ENCODE measurements at places on chromosomes 12 and 14.
A peak's percentile ranks its signal among the peaks of the same experiment; 100 is the strongest.

DNA sequence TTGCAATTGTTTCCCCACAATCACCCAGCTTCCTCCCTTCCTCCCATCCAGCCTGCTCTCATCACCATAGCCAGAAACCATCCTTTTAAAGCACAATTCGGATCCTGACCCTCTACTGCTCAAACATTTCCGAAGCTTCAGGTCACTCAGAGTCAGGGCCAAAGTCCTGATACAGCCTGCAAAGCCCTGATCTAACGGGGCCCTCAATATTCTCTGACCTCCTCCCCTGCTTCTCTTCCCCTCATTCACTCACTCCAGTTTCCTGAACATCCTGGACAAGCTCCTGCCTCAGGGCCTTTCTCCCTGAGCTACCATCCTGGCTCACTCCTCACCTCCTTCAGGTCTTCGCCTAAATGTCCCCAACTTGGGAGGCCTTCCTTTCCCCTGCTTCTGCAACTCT is 46.1 kb downstream of the PITPNM2 start:
- no peak for DNase-seq

DNA sequence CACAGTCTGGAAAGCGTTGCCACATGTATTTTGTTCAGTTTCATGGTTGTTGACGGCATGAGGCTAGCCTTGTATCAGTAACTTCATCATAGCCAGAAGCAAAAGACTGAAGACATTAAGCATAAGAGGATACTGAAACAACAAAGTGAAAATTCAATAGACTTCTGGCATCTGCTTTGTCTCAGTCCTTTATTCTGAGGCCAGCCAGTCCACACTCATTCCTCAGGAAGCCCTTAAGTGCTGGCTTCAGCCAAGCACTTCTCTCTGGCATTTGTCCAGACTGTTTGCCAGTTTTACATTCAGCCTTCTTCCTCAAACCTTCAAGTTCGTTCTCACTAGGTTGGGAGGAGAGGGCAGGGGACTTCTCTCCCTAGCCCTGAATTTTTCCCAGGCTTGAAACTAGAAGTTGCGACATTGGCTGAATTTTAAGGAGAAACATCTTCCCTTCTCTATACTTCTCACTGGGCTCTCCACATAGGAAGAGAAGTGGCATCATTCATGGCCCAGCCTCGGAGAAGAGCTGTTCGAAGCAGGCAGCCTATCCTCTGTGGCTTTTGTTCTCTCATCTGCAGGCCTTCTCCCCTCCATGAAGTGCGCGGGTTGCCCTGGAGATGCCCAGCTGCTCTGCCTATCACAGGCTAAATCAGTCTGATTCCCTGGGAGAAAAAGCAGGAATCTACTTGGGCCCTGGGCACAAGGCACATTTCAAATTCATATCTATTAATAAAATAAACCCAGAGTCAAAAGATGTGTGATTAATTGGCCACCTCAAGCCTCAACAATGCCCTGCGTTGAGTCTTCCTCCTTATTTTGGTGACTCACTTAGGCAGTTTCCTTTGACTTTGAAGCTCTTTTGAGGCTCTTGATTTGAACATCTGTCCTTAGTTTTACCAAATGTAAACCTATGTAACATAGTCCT is 130.9 kb upstream of the PLEKHA5 start:
- no peak for DNase-seq

DNA sequence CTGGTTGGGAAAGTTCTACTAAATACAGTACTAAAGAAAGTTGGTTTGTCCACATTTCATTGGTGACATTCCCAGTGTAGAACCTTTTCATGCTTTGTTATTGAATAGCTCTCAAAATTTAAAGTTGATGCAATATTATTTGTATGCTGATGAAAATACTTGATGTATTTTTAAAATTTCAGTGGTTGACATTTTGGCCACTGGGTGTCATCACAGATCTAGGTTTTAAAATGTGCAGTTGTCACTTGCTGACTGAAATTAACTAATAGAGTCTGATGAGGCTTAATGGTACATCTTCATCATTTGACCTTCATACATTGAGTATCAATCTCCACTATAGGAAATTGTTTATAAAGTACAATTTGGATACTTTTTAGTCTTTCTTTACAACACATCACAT is 37.1 kb downstream of the CMAS start:
- DNase-seq = no peak

- no peak for DNase-seq
Measured at GRCh38 chr12:46865311-46865710, 39.5 kb upstream of the SLC38A4 start.

GRCh38 chr12:26813812-26814211 is 19.2 kb downstream of the ITPR2 start:
- no peak for DNase-seq

- no peak for DNase-seq
Measured at GRCh38 chr12:100956311-100956852, 161.8 kb downstream of the ANO4 start.

GRCh38 chr12:7403466-7403865 is 40.5 kb downstream of the CD163L1 start:
- DNase-seq = no peak

DNA sequence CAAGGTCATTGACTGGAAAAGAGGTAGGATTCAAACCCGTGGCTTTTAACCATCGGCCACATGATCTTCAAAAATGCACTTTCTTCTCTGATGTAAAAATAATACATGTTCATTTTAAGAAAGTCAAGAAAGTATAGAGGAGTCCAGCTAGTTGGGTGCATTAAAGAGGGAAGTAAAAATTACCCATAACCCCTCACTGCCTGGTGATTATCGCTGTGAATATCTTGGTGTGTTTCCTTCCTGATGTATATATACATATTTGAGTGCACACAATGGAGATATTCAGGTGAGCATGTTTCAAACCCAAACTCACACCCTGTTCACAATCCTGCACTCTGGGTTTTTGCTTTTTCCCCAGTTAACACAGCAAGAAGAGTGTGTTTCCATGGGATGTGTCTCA is 47.5 kb upstream of the OAS1 start:
- no peak for DNase-seq

GRCh38 chr12:8064131-8064530 is 2.0 kb downstream of the C3AR1 start:
- DNase-seq = no peak

DNA sequence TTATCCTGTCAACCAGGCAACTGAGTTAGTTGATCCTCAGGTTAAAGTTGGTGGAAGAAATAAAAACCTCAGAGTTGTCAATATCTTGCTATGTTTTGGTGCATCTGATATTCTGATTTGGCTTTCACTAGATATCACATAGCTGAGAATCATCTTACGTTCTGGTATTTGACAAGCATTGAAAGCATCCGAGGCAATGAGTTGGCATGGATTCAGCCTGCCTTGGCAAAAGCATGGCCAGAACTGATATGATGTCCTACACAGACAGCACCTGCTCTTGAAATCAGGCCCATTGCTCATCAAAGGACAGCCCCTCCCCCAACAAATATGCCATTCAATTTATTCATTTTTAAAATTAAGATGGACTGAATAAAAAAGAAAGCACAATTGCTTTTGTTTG is 320.7 kb upstream of the ATP2B1 start:
- no peak for DNase-seq

GRCh38 chr14:22231018-22231417 is 358.0 kb downstream of the DAD1 start:
- no peak for DNase-seq

DNA sequence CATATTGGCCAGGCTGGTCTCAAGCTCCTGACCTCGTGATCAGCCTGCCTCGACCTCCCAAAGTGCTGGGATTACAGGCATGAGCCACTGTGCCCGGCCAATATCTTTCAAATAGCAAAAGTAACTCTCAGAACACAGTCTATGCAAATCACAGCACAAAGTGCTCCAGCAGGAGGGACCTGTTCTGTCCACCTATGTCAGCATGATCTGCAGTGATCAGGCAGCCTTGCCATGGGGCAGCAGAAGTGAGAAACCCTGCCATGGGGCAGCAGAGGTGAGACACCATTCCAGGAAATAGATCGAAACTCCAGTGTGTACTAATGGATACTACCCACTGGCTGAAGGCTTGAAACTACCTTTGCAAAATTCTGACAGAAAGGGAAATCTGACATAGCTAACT is 78.5 kb upstream of the EIF5 start:
- DNase-seq = no peak

DNA sequence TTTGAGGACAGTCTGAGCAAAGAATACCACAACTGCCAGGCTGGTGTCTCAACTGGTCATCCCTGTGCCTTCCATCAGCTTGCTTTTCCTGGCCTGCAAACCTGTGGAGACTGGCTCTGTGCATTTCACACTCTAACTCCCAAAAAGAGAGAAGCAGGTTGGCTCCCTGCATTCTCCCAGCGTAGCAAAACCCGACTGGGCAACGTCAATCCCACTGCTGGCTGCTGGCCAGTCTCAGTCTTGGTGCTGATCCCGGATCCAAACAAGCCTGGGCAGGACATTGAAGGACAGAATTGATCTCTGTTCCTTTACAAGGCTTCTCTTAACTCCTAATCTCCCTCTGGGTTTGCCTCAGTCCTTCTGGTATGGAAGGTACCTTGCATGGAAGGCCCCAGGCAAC is 65.4 kb downstream of the FZD10 start:
- DNase-seq = no peak

DNA sequence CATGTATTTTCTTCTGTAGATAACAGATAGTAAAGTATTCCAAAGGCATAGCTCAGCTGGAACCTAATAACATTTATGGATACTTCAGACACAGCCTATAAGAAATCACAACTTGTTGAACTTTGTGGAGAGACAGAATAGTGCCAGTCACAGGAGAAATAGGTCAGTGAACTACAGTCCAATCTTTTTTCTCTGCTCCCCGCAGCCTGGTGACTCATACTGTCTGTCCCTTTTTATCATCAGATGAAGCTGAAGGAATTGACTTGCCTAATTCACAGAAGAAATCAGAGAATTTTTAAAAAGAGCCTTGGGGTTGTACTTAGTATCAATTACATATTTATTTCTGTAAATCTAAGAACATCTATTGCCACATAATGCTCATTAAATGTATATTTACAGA is 222.3 kb downstream of the ALG10 start:
- DNase-seq = no peak

- no peak for DNase-seq
Measured at GRCh38 chr12:111022386-111022785, 102.0 kb upstream of the MYL2 start.

- DNase-seq = no peak
Measured at GRCh38 chr12:131872154-131873051, 22.0 kb upstream of the ULK1 start.

GRCh38 chr14:30296931-30297405 is 262.0 kb upstream of the G2E3 start:
- DNase-seq = no peak

- no peak for DNase-seq
Measured at GRCh38 chr14:54182419-54183045, 214.3 kb upstream of the CDKN3 start.

DNA sequence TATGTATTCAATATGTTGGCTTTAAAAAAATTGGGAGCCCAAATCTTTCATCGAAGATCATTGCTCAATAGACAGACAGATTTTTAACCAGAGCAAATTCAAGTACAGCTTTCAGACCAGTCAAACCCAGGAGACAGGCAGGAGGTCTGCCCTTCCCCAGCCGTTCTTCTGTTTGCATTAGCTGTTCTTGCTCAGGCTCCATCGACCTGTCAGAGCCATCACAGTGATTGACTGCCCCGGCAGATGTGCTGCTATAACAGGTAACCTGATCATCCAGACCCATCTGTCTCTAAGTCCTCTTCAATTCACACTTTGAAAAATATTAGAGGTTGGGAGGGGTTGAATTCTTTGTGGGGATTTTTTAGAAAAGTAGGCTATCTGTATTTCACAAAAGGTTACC is 453.5 kb downstream of the FOXG1 start:
- DNase-seq = no peak

- DNase-seq = no peak
Measured at GRCh38 chr14:70811578-70811977, 2.3 kb upstream of the MAP3K9 start.

GRCh38 chr12:53065975-53066931 is 12.9 kb downstream of the SPRYD3 start:
- DNase-seq = peak; percentile 87

DNA sequence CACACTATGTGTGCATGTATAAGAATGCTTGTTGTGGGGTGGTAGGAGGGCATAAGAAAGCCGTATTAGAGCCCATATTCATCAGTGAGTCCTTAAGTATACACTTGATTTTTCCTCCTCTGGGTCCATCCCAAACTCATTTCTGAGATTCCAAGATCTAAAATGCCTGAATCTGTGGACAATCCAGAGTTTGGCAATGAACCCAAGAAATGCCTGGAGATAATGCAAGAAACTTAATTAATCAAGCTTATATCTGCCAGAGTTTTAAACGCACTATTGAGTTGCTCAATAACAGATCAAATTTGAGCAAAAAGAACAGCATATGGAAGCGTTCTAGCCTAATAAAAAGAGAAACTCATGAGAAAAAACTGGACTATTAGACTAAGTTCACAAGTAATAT is 143.4 kb upstream of the NAV3 start:
- no peak for DNase-seq

DNA sequence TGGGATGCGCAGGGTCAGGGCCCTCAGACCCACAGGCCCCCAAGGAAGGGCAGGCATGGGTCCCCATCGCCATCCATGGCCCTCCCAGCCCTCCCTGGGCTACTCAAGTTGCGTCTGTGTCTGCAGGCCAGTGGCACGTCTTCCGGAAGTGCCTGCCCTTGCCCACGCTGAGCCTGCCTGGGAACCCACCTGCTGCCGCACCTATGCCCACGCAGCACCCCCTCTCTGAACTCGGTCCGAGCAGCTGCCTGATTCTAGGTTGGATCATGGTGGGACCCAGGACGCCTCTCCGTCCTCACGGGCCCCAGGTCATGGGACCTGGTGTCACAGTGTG is 182.8 kb downstream of the ADGRD1 start:
- peak; percentile 56 for DNase-seq

DNA sequence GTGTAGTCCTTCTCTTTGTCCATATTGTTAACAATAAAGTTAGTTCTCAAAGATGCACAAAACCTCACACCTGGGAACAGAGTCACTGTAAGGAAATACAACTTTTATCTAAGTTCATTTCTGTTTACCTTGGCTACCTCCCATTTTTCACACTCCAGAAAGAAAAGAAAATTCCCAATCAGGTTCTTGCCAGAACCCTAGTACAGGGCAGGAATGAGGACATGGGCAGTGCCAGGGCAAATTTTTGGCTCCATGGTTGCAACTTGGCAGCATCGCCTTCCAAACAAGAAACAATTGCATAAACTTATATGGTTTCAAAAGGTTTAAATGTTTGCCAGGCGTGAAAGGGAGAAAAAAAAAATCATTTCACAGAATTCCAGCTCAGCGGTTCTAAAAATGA is 296.3 kb upstream of the PRKD1 start:
- DNase-seq = no peak

DNA sequence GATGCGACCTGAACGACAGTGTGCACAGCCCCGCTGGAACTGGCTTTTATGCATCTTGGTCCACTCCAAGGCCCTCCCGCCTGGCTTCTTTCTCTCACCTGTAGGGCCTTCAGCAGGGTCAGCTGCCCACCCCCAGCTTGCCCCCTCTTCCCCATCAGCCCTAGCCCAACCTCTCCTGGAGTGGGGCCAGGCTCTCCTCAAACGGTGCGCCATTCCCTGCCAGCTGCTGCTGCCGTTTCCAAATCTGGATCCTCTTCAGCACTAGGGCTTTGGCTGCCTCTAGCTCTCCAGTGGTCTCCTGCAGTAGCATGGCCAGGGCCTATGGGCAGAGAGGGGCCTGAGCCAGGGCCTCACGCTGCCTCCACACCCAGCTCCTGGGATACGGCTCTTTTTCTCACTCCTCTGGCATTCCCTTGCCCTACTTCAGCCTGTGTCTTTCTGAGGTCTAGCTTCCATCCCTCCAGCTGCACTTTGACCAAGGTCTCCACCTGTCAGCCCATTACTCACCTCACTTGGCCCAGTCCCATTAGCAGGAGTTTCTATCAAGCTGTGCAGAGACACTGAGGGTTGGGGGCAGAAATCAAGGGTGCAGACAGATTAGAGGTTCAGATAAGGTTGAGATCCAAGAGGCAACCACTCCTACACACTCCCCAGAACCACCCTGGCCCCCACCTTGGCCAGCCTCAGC is 5.0 kb downstream of the STAT6 start:
- no peak for DNase-seq
